ENCODE measurements at places on chromosomes 16 and 17.

- no peak for DNase-seq
Measured at GRCh38 chr17:82887255-82888164, 47.7 kb upstream of the ZNF750 start.

GRCh38 chr16:20743591-20743990, 2.0 kb upstream of the THUMPD1 start:
- DNase-seq: no peak

DNA sequence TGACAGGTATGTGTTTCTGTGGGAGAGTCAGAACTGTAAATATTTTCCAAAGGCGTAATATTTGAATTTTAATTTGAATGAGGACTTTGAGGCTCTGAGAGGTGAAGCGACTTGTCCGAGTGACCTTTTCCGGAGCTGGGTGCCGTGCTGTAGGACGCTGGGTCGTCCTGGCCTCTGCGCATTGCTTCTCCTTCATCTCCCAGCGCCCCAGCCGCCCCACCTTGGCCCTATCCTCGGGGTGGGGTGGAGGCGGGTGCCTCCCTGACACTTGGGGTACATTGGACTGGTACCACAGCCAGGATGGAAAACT, 147.8 kb downstream of the SPECC1 start:
- no peak for DNase-seq

DNA sequence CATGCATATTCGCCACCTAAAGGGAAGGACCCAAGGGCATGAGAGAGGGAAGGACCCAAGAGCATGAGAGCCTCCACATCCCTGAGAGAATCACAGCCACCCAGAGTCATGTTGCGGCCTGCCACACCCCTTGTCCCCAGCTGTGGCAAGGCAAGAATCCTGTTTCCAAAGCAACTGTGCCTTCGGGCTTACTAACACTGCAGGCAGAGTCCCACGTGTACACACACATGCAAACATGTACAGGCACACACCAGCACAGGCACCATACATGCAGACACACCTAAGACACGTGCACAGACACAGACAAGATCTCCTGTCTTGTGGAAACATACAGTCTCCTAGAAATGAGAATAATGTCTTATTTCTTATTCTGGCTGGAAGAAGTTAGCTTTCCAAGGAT, 92.4 kb upstream of the CDYL2 start:
- no peak for DNase-seq

DNA sequence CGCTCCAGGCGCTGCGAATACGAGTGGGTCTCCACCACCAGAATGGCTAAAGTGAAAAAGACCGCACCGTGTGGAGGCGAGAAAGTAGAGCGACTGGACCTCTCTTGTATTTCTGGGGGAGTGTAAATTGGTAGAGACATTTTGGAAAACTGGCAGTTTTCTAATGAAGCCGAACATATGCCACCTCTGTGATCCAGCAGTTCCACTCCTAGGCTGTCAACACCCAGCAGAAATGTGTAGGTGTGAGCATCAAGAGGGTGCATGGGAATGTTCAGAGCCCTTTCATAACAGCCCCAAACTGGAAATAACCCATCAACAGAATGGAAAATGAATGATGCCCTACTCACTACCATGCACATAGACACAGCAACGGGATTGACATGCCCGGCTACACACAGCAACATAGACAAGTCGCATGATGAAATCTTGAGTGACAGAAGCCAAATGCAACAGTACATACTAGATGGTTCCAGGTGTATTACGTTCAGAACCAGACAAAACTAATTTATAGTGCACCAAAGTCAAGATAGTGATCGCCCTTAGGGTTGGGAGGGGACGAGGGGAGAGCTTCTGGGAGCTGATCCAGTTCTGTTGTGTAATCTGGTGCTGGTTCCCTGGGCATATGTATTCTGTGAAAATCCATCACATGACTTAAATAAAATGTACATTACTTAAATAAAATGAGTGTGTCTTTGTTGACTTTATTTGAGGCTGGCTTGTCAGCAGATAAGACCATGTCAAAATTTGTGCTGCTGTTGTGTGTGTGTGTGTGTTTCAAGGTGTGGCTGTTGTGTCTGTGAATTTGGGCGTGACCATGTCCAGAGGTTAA, 877 bp upstream of the BCL7C start:
- no peak for DNase-seq

DNA sequence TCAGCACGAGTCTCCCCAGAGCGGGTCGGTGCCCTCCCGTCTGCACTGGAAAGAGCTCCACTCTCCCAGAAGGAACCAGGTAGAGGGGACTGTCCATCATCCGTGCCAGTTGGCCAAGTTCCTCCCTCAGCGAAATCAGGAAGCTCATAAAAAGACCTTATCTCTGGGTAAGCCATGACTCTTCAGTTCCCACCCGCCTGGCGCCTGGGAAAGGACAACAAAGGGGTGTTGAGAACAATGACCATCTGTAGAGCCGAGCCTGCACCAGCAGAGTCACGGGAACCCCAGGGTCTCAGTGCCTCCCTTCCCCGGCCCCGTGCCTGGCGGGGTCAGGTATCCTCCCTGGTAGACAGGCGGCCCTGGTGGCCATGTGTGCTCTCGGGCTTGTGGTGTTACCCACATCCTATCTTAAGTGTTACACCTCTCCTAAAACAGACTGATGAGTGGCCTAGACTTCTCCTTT, 190.7 kb downstream of the AXIN2 start:
- no peak for DNase-seq

DNA sequence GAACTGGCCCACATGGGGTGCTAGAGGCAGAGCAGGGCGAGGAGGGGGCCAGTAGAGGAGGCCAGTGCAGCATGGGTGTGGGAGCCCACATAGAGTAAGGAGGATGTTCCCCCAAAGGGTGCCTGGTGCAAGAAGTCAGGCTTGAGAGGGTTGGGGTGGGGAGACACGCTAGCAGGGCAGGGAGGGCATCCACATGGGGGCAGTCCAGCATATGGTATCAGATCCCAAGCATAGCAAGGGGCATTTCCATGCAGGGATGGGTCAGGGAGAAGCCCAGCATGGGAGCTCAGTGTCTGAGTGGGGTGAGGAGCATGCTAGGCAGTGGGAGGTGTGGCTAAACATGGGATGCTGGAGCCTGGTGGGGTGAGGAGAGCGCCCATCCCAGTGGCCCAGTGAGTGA, 213.7 kb downstream of the COPRS start:
- DNase-seq: no peak

- no peak for DNase-seq
Measured at GRCh38 chr17:71505200-71505599, 615.6 kb upstream of the SOX9 start.

- peak; percentile 45 for DNase-seq
Measured at GRCh38 chr17:74368341-74369081, 1.2 kb downstream of the GPR142 start.

GRCh38 chr16:54244061-54244886, 42.3 kb downstream of the IRX3 start:
- DNase-seq: no peak

DNA sequence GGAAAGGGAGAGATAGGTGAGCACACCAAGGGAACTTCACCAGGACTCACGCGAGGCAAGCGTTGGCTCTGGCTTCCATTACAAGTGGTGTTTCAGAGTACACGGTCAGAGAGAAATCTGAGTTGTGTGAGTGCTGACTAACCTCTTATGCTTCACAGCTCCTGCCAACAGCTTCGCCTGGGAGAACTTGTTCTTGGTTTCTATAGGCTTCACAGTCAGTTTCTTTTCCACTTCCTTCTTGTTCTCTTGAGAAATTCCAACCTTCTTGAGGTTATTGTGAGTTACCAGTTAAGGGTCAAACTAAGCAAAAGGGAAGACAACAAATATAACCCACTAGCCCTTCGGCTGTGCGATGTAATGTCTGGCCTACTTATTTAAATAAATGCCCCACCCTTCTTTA, 18.9 kb downstream of the PSME3IP1 start:
- DNase-seq: no peak

DNA sequence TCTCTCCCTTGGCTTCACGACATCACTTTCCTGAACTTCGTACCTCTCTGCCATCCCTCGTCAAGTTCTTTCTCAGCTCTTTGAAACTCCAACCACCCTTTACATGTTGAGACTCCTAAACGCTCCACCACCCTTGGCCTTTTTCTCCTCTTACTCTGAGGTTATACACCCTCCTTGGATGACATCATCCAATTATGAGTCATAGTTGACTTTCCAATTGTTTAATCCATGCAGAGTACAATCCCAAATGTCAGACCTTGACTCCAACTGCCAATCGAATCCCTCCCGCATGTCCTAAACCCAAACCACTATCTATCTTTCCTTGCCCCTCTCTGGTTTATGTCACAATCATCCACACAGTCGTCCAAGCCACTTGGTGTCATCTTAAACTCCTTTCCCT, 18.4 kb upstream of the C16orf82 start:
- DNase-seq: no peak

- DNase-seq: no peak
Measured at GRCh38 chr16:64754279-64754678, 367.6 kb downstream of the CDH11 start.

GRCh38 chr17:5272322-5272721, 9.8 kb upstream of the RABEP1 start:
- DNase-seq: no peak

- no peak for DNase-seq
Measured at GRCh38 chr17:62614142-62614541, 13.3 kb upstream of the MRC2 start.

GRCh38 chr17:17060001-17060922, 18.0 kb downstream of the MPRIP start:
- DNase-seq: no peak

GRCh38 chr17:41494524-41494923, 4.8 kb upstream of the KRT36 start:
- DNase-seq: no peak

DNA sequence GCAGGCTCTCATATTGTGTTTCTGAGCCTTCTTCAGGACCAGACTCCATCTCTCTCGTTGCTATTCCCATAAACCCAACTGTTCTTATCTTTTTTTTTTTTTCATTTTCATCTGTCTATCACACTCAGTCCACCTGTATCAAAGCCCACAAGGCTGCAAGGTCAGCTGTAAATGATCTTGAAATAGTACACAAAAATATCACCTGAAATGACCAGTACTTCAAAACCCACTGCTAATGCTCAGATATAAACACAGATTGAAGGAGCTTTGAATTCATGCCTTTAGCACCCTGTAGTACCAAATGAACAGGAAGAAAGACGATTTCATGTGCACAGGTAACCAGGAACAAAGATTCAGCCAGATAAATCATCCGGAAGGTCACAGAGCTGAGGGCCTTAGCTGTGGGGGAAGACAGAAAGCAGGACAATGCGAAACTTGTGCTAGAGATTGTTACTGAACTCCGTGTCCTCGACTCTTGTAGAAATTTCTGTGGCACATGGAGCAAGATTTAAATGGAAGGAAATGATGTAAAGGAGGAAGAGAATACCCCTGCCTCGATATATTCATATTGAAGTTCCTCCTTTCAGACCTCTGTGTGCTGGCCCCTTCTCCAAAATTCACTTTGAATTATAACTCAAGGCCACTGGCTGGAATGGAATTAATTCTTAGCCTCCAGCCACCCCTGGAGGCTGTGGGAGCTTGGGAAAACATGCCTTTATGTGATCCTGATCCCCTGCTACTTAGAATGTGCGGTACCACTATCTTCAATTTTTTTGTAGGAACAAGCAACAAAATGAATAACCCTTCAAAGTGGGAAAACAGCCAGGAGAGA, 4.1 kb downstream of the HLF start:
- no peak for DNase-seq

GRCh38 chr16:11816123-11816522, 19.1 kb upstream of the ZC3H7A start:
- DNase-seq: no peak

DNA sequence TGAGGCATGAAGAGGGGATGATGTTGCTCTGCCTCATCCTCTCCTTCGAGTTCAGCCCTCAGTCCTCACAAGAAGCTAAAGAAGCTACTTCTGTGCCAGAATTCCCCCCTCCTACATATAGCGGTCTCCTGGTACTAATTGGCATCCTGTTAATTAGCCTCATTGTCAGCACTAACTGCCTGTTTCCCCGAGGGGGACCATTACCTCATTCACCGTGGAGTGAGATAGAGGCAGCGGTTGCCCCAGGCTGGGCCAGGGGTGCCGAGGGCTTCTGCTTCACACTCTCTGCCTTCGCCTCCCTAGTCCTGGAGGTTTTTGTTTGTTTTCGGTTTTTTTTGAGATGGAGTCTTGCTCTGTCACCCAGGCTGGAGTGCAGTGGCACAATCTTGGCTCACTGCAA, 5.7 kb upstream of the MINK1 start:
- DNase-seq: no peak

DNA sequence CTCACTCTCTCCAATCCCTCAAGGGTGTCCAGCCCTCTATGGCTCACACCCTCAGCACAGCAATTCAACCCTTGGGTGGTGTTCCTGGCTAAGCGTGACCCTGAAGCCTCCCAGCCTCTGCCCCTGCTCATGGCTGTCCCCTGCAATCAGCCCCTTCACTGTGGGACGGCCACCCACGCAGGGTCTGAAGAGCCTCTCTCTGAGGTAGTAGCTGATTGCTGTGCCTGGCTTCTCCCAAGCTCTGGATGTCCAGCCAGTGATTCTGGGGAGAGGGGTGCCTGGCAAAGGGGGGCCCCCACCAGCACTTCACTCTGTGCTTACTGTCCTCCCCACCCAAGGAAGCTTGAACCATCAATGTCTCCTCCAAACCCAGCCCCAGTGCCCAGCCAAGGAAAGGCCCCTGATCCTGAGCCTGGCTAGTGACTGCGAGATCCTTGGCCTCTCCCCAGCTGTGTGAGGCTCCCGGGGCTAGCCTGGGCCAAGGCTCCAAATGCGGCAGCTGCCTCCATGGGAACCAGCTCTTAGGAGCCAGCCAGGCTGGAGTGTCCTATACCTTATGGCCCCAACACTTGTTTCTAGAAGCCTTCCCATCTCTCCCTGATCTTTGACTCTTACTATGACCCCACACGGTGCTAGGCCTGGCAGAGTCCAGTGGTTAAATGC, 9.9 kb downstream of the MTSS2 start:
- no peak for DNase-seq

- DNase-seq: no peak
Measured at GRCh38 chr17:32142857-32143526, 690 bp downstream of the RHOT1 start.

DNA sequence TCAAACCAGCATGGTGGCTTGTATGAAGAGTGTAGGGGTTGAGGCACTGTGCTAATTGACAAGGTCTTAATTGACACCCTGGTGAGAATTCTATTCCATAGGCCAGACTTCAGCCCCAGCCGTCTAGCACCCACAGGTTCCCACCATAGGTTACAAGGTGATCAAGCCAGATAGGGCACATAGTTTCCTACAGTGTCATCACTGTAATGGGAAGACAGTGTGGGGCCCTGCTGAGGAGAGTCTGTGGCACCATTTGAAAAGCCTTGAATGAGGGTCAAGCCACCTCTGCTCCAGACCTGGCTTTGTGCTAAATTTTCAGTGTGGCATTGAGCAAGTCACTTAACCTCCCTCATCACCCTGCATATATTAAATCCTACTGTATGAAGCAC, 36.2 kb downstream of the YPEL2 start:
- no peak for DNase-seq

DNA sequence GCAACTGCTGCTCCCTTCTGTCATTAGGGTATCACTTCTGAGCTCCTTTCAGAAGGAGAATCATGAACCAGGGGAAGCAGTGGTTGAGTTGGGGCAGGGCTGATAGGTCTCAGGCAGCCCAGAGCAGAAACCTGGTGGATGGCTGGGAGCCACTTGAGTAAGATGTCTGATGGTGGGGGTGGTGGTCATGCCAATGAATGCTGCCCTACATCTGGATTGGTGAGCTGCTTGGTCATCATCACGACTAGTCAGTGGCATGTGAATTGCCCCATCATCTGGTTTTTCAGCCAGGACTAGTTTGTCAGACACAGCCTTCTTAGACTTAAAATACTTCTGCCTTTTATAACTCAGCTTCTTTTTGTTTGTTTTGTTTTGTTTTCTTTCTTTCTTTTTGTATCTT, 2.6 kb downstream of the GID4 start:
- DNase-seq: no peak

Data from activated CD8-positive, alpha-beta memory T cell treated with anti-CD3 and anti-CD28 coated beads for 4 hours (primary cell).